Activated T-helper 2 cell treated with anti-CD3 and anti-CD28 coated beads, Interferon-gamma antibody, Interleukin-2, Interleukin-4, amounts not matched to agents 10 μg/mL and 5 μg/mL and 100 μg/mL, durations not matched to agents 14 hours and 24 hours and 36 hours (primary cell): ENCODE measurements at places on chromosomes 4 and X. TPM values are rescaled to one million over a fixed set of nuclear protein-coding genes. Genes with fewer than 3 reads are reported as not detected.

Gene NUDT9
- total RNA-seq: 12.0 and 12.1 TPM in 2 replicates

Gene SAGE1
- total RNA-seq: not detected in 2 replicates

Gene PABPC5
- not detected in 2 replicates for total RNA-seq

Gene F8A2
- total RNA-seq: not detected in 2 replicates

Gene KLHL4
- not detected in 2 replicates for total RNA-seq

Gene CDS1
- total RNA-seq: not detected in 2 replicates

Gene MAGEA2B
- total RNA-seq: not detected in 2 replicates

Gene ZCCHC12
- total RNA-seq: 0.07 TPM in 1 of 2 replicates, not detected in the other

Gene MAGEA8
- total RNA-seq: not detected in 2 replicates

GRCh38 chr4:105306158-105306781 lies 159.6 kb downstream of the TET2 start:
- peaks cover 28% of the 10 kb centered on the region for H3K4me1 ChIP-seq
- no peaks in the 10 kb centered on the region for H3K27me3 ChIP-seq
- H3K27ac ChIP-seq: peak overlapping the region; percentile 74
- H3K36me3 ChIP-seq: peaks cover 11% of the 10 kb centered on the region
- DNase-seq: peak; percentile 47

GRCh38 chr4:168451744-168452390 lies 28.4 kb downstream of the DDX60L start:
- no peak overlapping the region for H3K27ac ChIP-seq
- H3K4me1 ChIP-seq: peaks cover 19% of the 10 kb centered on the region
- peaks cover 47% of the 10 kb centered on the region for H3K36me3 ChIP-seq
- no peak for DNase-seq
- no peak overlapping the region for H3K4me3 ChIP-seq
- H3K27me3 ChIP-seq: no peaks in the 10 kb centered on the region

DNA sequence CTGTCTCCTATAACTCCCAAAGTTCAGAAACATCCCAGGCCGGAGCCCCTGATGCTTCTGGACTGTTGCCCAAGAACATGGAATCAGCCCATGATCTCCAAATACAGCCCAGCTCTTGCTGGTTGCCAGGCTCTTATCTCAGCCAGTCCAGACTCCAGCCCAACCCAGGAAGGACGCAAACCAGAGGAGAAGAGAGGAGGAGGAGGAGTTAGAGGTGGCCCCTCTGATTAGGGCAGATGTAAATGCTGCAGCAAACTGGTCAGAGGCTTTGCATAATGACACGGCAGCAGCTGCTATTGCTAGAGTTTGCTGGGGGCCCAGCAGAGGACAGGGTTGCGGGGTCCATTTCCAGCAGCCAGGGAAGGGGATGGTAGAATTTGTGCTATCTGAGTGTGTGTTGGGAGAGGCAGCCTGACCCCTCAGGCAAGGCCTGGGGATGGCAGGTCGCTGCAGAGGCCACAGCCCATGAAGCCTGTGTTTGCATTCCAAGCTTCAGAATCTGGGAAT lies 4.2 kb upstream of the OTUD5 start:
- DNase-seq: no peak
- H3K4me3 ChIP-seq: no peak overlapping the region
- peaks cover 15% of the 10 kb centered on the region for H3K36me3 ChIP-seq
- H3K4me1 ChIP-seq: peaks cover 13% of the 10 kb centered on the region

DNA sequence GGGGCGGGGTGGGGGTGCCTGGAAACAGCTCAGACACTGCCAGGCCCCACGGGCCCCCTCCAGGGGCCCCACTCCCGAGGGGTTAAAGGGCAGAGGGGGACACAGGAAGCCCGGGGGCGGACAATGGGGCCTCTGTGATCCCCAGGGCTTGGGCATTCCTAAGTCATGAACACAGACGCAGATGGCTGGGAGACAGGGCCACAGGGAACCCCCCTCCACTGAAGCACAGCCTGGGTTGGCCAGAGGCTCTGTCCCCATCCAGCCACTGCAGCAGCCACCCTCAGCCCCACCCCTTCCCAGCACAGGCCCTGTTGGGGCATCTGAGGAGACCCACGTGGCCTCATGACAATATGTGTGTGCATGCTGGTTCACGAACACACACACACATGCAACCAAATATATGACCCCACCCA lies 3.9 kb downstream of the L1CAM start:
- H3K36me3 ChIP-seq: no peaks in the 10 kb centered on the region
- DNase-seq: no peak
- peaks cover 16% of the 10 kb centered on the region for H3K27me3 ChIP-seq
- no peak overlapping the region for H3K27ac ChIP-seq
- H3K4me3 ChIP-seq: no peak overlapping the region

- DNase-seq: peak; percentile 40
- peaks cover 30% of the 10 kb centered on the region for H3K4me1 ChIP-seq
- peak overlapping the region; percentile 93 for H3K27ac ChIP-seq
- H3K4me3 ChIP-seq: peak overlapping the region; percentile 83
- H3K36me3 ChIP-seq: peaks cover 17% of the 10 kb centered on the region
Observed at GRCh38 chr4:55947912-55948725, 626 bp upstream of the CEP135 start.

GRCh38 chr4:155268821-155269220 lies 60.4 kb downstream of the NPY2R start:
- H3K36me3 ChIP-seq: no peaks in the 10 kb centered on the region
- H3K27me3 ChIP-seq: no peaks in the 10 kb centered on the region
- H3K27ac ChIP-seq: no peak overlapping the region

GRCh38 chr4:113389160-113389559 lies 339.7 kb downstream of the ANK2 start:
- no peaks in the 10 kb centered on the region for H3K36me3 ChIP-seq
- H3K27me3 ChIP-seq: peaks cover 20% of the 10 kb centered on the region
- no peak overlapping the region for H3K4me3 ChIP-seq
- H3K27ac ChIP-seq: no peak overlapping the region

DNA sequence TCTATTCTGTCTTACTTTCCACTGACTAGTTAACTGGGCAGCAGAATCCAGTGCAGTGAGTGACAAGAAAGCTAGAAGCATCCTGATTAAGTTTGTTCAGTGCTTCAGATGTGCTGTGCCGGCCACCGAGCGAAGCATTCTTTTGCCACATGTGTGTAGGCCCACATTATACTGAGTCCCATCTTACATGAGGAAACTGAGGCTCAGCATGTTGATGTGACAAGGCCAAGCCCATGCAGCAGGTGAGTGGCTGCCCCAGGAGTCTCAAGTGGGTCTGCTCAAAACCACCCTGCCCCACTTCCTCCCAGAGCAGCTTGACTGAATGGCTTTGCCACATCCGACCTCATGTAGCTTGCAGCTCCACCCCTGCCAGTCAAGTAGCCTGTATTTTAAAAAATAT lies 50.5 kb downstream of the RHOH start:
- H3K27ac ChIP-seq: peak overlapping the region; percentile 78
- no peak overlapping the region for H3K4me3 ChIP-seq
- no peaks in the 10 kb centered on the region for H3K27me3 ChIP-seq
- DNase-seq: peak; percentile 49

DNA sequence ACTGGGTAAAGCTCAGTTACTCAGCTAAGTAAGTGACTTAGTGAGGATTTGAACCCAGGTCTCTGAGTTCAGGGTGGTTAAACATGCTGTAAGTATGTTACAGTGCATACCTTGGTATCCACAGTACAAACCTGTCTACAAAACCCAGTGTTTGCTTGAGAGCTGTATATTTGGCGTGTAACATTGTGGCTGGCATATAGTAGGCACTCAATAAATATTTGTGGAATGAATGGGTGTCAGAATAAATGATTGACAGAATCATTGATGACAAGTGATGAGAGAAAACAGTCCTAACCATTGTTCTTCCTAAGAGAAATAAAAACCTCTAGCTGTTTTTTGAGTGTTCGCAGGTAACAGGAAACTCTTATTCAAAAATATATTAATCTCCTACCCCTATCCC lies 79.7 kb upstream of the BCOR start:
- H3K36me3 ChIP-seq: peaks cover 5% of the 10 kb centered on the region
- no peaks in the 10 kb centered on the region for H3K27me3 ChIP-seq
- DNase-seq: no peak
- H3K27ac ChIP-seq: peak overlapping the region; percentile 96
- H3K4me3 ChIP-seq: peak overlapping the region; percentile 86

DNA sequence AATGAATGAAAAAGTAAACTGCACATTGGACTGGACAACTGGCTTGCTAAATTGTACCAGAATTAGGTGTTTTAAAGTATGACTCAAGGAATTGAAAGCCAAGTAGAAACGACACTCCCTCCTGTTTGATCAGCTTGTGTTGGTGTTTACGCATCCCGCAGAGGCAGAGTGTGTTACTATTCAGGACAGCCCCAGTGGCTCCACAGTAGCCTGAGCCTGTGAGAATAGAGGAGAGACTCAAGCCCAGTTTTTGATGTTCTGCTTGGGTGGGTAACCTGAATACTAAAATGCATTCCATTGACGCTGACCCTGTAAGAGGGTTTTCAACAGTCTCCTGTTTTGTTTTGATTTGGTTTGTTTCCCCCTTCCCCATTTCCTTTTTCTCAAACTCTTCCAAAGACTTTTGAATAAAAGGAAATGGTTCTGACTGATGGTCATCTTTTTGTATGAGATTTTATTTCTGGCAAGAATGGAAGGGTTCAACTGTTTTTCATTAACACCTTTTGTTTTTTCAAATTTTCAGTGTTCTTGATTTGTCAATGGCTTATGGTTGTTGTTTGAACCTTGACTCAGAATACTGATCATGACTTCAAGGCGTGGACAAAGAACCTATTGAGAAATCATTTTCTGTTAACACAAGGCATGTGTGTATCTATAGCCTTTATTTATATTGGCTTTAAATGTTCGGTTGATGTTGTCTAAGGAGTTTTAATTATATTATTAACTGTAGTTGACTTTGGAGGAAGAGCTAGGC lies 10.2 kb downstream of the ADGRL3 start:
- H3K4me3 ChIP-seq: no peak overlapping the region
- H3K36me3 ChIP-seq: no peaks in the 10 kb centered on the region
- no peak overlapping the region for H3K27ac ChIP-seq

- no peak overlapping the region for H3K27ac ChIP-seq
- no peak for DNase-seq
- no peaks in the 10 kb centered on the region for H3K4me1 ChIP-seq
- H3K27me3 ChIP-seq: peaks cover 7% of the 10 kb centered on the region
- no peaks in the 10 kb centered on the region for H3K36me3 ChIP-seq
Observed at GRCh38 chrX:118745570-118745969, 18.2 kb downstream of the IL13RA1 start.

DNA sequence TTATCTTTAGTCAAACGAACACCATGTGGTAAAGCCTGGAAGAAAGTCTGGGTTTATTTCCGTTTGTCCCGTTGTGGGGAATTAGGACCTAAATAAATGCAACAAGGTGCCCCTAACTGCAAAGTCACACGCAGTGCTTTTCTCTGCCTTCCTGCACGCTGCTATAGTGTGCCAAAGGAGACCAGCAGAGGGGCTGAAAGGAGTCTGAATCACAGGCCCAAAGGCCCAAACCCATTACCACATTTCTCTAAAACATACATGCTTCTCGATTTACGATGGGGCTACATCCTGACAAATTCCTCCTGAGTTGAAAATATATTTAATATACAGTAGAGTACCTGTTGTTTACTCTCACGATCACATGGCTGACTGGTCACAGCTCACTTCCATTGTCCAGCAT lies 4.5 kb downstream of the VEGFC start:
- no peaks in the 10 kb centered on the region for H3K36me3 ChIP-seq
- H3K27ac ChIP-seq: no peak overlapping the region
- peaks cover 27% of the 10 kb centered on the region for H3K27me3 ChIP-seq
- peaks cover 9% of the 10 kb centered on the region for H3K4me1 ChIP-seq
- no peak overlapping the region for H3K4me3 ChIP-seq

- H3K27me3 ChIP-seq: peaks cover 2% of the 10 kb centered on the region
- no peak overlapping the region for H3K4me3 ChIP-seq
- no peak overlapping the region for H3K27ac ChIP-seq
- no peaks in the 10 kb centered on the region for H3K4me1 ChIP-seq
Observed at GRCh38 chrX:2799369-2799768, 29.4 kb upstream of the GYG2 start.

DNA sequence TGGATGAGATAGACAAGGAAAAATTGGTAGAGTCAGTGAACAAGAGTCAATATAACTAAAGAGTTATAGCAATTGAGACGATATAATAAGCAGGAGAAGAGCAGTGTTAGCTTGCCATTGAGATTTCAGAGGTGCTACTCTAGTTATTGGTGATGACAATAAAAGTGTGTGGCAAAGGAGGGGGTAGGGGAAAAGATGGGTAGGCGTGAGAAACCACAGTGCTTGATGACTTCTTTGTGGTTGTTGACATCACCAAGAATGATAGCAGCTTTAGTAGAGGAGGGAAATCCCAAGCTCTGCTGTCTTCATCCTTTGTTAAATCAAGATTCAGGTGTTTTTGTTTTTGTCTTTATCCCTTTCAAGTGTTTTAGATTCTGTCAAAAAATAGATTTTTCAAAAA lies 179.9 kb upstream of the PPP3CA start:
- H3K36me3 ChIP-seq: no peaks in the 10 kb centered on the region
- DNase-seq: peak; percentile 32
- H3K4me3 ChIP-seq: no peak overlapping the region
- H3K4me1 ChIP-seq: peaks cover 21% of the 10 kb centered on the region
- H3K27me3 ChIP-seq: peaks cover 36% of the 10 kb centered on the region
- H3K27ac ChIP-seq: no peak overlapping the region

- H3K27ac ChIP-seq: no peak overlapping the region
- H3K36me3 ChIP-seq: no peaks in the 10 kb centered on the region
Observed at GRCh38 chr4:144716778-144717177, 70.8 kb downstream of the HHIP start.

DNA sequence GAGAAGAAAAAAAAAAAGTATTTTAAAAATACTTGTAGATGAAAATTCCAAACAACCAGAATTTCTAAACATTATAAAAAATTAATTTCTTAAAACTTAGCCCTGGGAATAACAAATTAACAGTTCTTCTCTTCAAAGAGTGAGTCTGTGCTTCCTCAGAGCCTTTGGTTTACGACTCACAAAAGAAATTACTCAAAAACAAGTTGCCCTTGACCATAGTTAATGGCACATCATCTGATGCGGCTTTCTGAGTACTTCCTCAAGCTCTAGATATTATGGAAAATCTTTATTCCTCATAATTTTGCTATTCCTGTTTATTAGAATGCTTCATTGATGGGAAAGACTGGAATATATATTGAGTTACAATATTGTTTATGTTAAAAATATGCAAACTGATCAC lies 23.7 kb downstream of the TAPT1 start:
- H3K36me3 ChIP-seq: peaks cover 17% of the 10 kb centered on the region
- peaks cover 29% of the 10 kb centered on the region for H3K4me1 ChIP-seq
- no peaks in the 10 kb centered on the region for H3K27me3 ChIP-seq
- no peak for DNase-seq

GRCh38 chr4:304969-305680 lies at the start of gene ZNF732:
TSS of gene ZNF732 (minus strand) at chr4:305474. CDS start at chr4:305310, 164 bp downstream.
- no peaks in the 10 kb centered on the region for H3K36me3 ChIP-seq
- no peaks in the 10 kb centered on the region for H3K4me1 ChIP-seq
- no peak within 1 kb of the TSS for H3K27ac ChIP-seq
- DNase-seq: no peak

- no peak for DNase-seq
- H3K27me3 ChIP-seq: no peaks in the 10 kb centered on the region
- H3K27ac ChIP-seq: no peak overlapping the region
- no peak overlapping the region for H3K4me3 ChIP-seq
- H3K36me3 ChIP-seq: no peaks in the 10 kb centered on the region
- H3K4me1 ChIP-seq: no peaks in the 10 kb centered on the region
Observed at GRCh38 chrX:148915474-148915873, 415.1 kb downstream of the AFF2 start.
